ENCODE measurements at places on chromosomes 1 and 21.
A peak's percentile ranks its signal among the peaks of the same experiment; 100 is the strongest.

DNA sequence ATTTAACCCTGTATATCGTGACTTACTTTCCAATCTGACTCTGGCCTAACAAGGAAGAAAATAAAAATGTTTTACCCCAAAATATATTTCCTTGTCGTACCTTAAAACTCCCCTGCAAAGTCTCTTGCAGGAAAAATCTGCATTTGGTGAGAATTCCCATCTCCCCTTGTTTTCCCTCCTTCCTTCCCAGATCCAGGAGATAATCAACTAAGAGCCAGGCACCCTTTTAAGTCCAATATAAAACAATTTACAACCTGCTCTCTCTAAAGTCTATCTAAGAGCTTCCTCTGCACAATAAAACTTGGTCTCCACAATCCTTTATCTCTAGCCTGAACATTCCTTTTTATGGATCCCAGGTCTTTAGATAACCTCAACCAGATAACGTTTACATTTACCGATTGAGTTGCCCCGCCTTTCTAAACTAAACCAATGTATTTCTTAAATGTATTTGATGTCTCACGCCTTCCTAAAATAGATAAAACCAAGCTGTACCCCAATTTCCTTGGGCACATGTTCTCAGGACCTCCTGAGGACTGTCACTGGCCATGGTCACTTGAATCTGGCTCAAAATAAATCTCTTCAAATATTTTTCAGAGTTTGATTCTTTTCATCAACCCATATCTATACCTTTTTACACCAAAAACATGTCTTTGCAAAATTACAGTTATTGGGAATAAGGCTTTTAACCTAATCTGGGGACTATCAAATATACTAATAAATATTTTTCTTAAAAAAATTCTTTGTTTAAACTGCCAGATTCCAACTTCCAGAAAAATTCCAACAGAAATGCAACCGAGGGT lies 993 bp downstream of the DDX59 start:
- peak; percentile 7 for DNase-seq

GRCh38 chr21:39612233-39613040 lies at the start of gene B3GALT5:
Gene B3GALT5 (plus strand): TSS chr21:39612940. CDS start chr21:39660560, 47,620 bp downstream.
- no peak for DNase-seq

DNA sequence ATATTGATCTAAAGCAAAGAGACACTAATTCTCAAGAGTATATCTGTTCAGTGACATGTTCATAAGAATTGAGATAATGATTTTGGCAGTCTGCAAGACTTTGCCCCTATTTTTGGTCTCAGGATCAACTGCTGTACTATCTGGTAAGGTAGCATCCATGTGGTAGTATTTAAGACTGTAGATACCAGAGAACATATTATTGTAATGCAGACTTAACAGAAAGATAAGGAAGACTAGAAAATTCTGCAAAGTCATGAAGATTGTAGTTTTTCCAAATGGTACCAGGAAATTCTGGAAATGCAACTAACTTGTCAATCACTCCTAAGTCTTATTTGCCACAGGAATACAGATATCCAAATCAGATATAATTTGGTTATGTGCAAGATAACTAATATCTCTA lies 35.1 kb downstream of the RNF2 start:
- DNase-seq: no peak

GRCh38 chr1:241485554-241485992 lies 34.0 kb downstream of the FH start:
- DNase-seq: peak; percentile 44

DNA sequence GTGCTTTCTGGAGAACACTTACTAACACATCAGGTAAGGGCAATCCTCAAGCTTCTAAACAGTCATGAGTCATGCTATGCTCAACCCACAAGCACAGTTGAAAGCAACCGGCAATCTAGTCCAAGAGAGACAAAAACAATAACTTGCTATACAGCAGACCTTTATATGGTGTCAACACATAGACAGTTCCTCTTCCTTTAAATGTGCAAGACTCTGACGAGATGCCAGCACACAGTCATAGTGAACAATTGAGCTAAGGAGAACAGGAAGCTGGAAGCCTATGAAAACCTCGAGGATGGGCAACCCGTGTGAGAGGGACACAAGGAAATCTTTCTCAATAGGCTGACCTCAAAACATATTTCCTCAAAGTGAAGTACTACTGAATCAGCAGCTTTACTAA lies 5.3 kb downstream of the ADIPOR1 start:
- DNase-seq: peak; percentile 28

- no peak for DNase-seq
Measured at GRCh38 chr1:11720525-11720924, 15.4 kb upstream of the AGTRAP start.

GRCh38 chr1:33601751-33602150 lies 129.3 kb downstream of the ZSCAN20 start:
- no peak for DNase-seq

DNA sequence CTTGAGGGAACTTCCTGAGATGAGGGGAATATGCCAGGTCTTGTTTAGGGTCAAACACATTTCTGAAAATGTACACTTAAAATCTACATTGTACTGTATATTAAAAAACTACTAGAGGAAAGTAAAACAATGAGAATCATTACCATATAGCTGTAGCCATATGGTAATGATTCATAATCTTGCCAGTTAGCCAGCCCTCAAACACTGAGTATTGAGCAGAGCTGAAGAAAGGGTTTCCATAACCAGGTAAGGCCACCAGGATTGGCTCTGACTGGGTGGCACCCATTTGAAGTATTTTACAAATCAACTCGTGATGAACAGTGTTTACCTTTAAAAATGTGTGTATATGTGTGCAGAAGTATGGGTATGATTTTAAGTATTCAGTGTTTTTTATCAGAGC lies 226.7 kb downstream of the SLC45A1 start:
- no peak for DNase-seq

GRCh38 chr1:242673652-242674051 lies 149.2 kb upstream of the PLD5 start:
- no peak for DNase-seq

- no peak for DNase-seq
Measured at GRCh38 chr1:15997076-15997585, 6.9 kb upstream of the SRARP start.

DNA sequence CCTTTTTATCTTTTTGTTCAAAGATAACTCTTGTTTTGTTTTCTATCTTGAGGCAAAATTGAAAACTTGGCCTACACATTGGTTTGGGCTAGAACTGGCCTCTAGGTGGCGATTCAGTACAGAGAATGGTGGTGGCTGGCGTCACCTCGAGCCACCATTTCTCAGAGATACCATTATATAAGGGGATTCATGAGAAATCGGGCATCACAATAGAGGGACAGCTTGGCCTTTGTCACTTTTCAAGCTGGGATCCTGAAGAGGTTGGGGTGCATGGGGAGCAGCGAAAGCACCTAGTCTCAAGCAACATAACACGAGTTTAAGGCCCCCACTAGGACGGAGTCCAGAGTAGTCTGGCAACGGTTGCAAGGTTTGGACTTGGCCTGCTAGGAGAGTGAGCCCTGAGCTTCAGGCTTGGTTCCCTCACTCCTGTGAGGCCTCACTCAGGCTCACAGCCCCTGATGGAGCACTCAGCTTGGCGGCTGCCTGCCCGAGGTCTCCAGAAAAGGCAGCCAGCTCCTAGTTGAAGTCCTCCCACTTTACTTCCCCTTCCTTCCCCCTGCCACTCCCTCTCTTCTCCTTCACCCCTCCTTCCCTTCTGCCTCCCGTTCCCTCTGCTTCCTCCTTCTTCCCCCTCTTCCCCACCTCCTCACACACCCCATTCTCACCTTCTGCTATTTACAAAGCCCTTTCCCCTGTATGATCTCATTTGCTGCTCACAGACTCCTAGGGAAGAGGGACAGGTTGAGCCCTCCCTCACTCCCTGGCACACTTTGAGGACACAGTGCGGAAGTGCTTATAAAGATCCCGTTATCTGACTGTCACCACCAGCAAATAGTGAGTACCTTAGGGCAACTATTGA lies 67.8 kb downstream of the LRIG2 start:
- peak; percentile 74 for DNase-seq

DNA sequence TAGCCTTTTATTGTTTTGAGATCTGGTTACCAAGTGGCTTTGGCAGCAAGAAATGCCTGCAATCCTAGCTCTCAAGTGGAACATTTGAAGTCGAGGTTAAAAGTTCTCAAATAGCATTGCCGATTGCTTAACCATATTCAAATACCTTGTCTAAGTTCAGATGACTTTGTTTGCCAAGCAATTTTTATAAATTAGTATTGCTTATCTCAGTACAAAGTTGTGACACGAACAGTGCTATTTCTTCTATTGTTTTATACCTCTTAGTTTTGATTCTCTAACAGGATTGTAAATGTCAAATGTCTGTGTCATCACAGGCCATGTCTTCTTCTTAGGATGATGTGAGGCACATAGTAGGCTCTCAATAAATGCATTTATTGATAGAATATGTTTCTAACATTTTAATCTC lies 633.3 kb downstream of the PTPRC start:
- DNase-seq: peak; percentile 11

DNA sequence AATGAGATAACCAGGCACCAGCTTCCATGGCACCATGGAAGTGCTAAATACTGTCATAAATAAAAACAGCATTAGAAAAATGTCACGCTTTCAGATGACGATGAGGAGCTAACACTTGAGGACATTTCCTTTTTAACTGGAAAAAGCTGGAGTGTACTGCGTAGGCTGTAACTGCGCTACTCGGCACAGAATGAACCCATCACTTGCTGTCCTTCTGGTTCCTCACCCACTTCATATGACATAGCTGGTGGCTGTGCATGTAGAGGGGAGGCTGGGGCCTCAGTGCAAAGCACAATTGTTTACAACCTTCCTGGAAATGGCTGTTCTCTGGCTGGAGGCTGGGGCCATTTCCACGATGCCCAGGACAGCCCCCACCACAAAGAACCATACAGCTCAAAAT lies 55.7 kb downstream of the NTPCR start:
- no peak for DNase-seq

- DNase-seq: no peak
Measured at GRCh38 chr1:209405183-209405814, 178.2 kb upstream of the CAMK1G start.

GRCh38 chr1:241479294-241479693 lies 40.3 kb downstream of the FH start:
- DNase-seq: no peak

DNA sequence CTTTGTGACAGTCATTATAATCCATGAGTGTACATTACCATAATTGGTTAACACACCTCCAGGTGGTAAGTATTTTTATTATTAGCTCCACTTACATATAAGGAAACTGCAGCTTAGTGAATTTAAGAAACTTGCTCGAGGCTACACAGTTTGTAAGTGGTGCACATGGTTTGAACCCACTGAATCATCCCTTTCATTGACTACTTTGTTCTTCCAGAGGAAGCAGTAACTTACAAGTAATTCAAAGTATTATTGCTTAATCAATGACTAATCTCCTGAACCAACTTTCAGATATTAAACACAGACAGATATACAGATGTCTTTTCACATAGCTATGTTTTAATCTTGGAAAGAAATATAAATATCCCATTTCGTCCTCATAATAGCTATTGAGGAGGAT lies 18.7 kb upstream of the CLDN8 start:
- DNase-seq: no peak

GRCh38 chr1:74952786-74953185 lies 181.4 kb upstream of the LHX8 start:
- no peak for DNase-seq

Data from lung microvascular endothelial cell (primary cell).